Psoas muscle (tissue), 8 donors: ENCODE measurements at places on chromosomes 12 and 14. TPM values are rescaled to one million over a fixed set of nuclear protein-coding genes. Genes with fewer than 3 reads are reported as not detected.
A peak's percentile ranks its signal among the peaks of the same experiment; 100 is the strongest.

WIF1 gene
- not detected for polyA plus RNA-seq

NKX2-1 gene
- not detected for polyA plus RNA-seq

FBXW8 gene
- polyA plus RNA-seq = 1.7 TPM

GRCh38 chr14:104563191-104563741, 16.3 kb upstream of the C14orf180 start:
- H3K4me3 ChIP-seq = no peak overlapping the region
- no peaks in the 10 kb centered on the region for H3K27me3 ChIP-seq
- DNase-seq = no peak
- H3K4me1 ChIP-seq = no peaks in the 10 kb centered on the region

CFL2 gene
- 158 TPM for polyA plus RNA-seq

GRCh38 chr12:56206452-56207166, 15.1 kb downstream of the RNF41 start:
- no peak overlapping the region for H3K4me3 ChIP-seq
- H3K27ac ChIP-seq = no peak overlapping the region
- DNase-seq = peak; percentile 71
- H3K36me3 ChIP-seq = peaks cover 77% of the 10 kb centered on the region

GRCh38 chr14:61211476-61212255, 69.5 kb downstream of the TMEM30B start:
- no peak for DNase-seq
- peaks cover 7% of the 10 kb centered on the region for H3K4me1 ChIP-seq
- H3K36me3 ChIP-seq = no peaks in the 10 kb centered on the region
- H3K4me3 ChIP-seq = no peak overlapping the region
- peak overlapping the region; percentile 39 for H3K27ac ChIP-seq

KCNMB4 gene
- 1.3 TPM for polyA plus RNA-seq

TRAF3 gene
- 3.3 TPM for polyA plus RNA-seq

GRCh38 chr12:32895688-32896431, 717 bp downstream of the PKP2 start:
- peak overlapping the region; percentile 76 for H3K4me3 ChIP-seq
- no peaks in the 10 kb centered on the region for H3K4me1 ChIP-seq
- H3K27me3 ChIP-seq = peaks cover 20% of the 10 kb centered on the region
- no peaks in the 10 kb centered on the region for H3K36me3 ChIP-seq
- H3K27ac ChIP-seq = peak overlapping the region; percentile 37
- DNase-seq = no peak

LRP1-AS gene
- not detected for polyA plus RNA-seq

CFAP54 gene
- not detected for polyA plus RNA-seq

- H3K27ac ChIP-seq = no peak overlapping the region
- DNase-seq = no peak
- no peaks in the 10 kb centered on the region for H3K27me3 ChIP-seq
- no peaks in the 10 kb centered on the region for H3K36me3 ChIP-seq
- H3K4me1 ChIP-seq = no peaks in the 10 kb centered on the region
These were observed 20.4 kb downstream of the CCDC88C start for GRCh38 chr14:91396959-91397815.

- H3K27me3 ChIP-seq = no peaks in the 10 kb centered on the region
- peak; percentile 83 for DNase-seq
- H3K4me3 ChIP-seq = no peak overlapping the region
- peaks cover 35% of the 10 kb centered on the region for H3K36me3 ChIP-seq
These were observed 37.6 kb downstream of the PACS2 start for GRCh38 chr14:105351920-105352851.

- DNase-seq = no peak
- no peaks in the 10 kb centered on the region for H3K4me1 ChIP-seq
- no peaks in the 10 kb centered on the region for H3K27me3 ChIP-seq
These were observed 212.9 kb upstream of the HMGA2 start for GRCh38 chr12:65611396-65611795.

- no peaks in the 10 kb centered on the region for H3K27me3 ChIP-seq
- H3K4me1 ChIP-seq = no peaks in the 10 kb centered on the region
- H3K4me3 ChIP-seq = no peak overlapping the region
- DNase-seq = no peak
These were observed 98.4 kb downstream of the EFCAB11 start for GRCh38 chr14:89855961-89856656.

DNA sequence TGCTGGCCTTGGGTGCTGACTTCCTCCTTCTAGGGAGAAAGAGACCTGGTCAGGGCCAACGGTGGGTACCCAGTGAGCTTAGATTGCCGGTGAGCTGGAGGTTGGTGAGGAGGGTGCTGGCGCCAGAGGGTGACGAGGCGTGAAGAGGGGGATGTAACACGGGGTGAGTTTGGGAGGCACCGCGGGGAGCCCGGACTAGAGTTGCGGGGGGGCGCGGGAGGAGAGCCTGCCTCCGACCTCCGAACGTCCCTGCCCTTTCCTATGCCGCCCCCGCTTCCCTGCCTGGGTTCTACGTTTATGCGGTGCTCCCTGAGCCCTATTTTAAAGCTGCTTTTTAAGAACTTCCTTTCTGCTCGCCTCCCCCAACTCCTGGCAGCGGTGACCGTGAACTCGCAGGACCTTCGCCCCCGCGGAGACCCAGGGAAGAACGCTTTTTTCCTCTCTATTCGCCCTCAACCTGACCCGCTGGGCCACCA, 18.6 kb downstream of the OR6S1 start:
- no peak for DNase-seq
- H3K4me3 ChIP-seq = peak overlapping the region; percentile 46

B3GNT4 gene
- polyA plus RNA-seq = 1.3 TPM

SLC25A47 gene
- not detected for polyA plus RNA-seq

- H3K4me3 ChIP-seq = peak overlapping the region; percentile 74
- H3K36me3 ChIP-seq = no peaks in the 10 kb centered on the region
- peaks cover 9% of the 10 kb centered on the region for H3K4me1 ChIP-seq
- DNase-seq = no peak
- peak overlapping the region; percentile 79 for H3K27ac ChIP-seq
- H3K27me3 ChIP-seq = no peaks in the 10 kb centered on the region
These were observed 22.4 kb upstream of the CLEC2D start for GRCh38 chr12:9646794-9647781.

RASAL1 gene
- not detected for polyA plus RNA-seq

DNA sequence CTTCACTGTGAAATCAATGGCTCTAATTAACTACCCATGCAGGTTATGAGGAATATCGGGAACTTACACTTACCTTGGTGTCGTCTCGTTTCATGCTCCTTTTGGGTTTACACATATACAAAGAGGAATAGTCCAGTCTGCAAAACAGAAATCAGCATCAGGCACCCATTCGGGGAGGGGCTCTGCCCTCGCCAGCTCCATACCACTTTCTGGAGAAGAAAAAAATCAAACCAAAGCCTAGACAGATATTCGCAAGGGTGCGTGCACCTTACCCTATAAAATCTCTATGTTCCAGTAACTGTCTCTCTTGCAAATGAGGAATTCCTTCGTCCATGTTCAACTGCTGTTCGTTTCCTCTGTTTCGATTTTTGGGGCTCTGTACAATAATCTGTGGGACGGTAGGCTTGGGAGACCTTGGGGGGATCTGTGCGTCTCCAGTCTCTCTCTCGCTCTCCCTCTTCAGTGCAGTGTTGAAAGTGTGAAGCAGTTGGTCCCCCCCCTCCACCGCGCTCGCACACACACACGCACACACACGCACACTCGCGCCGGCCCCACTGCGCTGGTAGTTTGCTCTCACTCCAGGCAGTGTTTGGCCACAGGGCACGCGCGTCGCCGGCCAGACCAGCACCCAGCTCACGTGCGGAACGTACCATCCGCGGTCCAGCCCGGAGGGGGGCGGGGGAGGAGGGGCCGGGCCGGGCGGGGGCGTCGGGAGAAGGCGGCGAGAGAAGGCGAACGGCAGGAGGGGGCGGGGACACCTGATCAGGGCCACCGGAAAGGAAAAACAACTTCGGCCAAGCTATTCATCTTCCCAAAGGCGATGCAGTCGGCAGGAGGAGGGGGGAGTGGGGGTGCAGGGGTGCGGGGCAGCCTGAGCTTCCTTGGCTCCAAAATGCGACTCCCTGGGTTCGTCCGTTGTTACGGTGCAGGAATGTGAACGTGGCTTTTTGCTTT, at the start of gene BHLHE41:
BHLHE41 (minus strand) TSS at position 592 of the 954 bp plus-strand sequence; CDS start at position 334, 258 bp downstream.
- DNase-seq = peak; percentile 86
- H3K36me3 ChIP-seq = no peaks in the 10 kb centered on the region
- H3K4me3 ChIP-seq = peak within 1 kb of the TSS; percentile 77
- H3K27me3 ChIP-seq = peaks cover 4% of the 10 kb centered on the region

CMKLR1 gene
- polyA plus RNA-seq = 0.94 TPM

DNA sequence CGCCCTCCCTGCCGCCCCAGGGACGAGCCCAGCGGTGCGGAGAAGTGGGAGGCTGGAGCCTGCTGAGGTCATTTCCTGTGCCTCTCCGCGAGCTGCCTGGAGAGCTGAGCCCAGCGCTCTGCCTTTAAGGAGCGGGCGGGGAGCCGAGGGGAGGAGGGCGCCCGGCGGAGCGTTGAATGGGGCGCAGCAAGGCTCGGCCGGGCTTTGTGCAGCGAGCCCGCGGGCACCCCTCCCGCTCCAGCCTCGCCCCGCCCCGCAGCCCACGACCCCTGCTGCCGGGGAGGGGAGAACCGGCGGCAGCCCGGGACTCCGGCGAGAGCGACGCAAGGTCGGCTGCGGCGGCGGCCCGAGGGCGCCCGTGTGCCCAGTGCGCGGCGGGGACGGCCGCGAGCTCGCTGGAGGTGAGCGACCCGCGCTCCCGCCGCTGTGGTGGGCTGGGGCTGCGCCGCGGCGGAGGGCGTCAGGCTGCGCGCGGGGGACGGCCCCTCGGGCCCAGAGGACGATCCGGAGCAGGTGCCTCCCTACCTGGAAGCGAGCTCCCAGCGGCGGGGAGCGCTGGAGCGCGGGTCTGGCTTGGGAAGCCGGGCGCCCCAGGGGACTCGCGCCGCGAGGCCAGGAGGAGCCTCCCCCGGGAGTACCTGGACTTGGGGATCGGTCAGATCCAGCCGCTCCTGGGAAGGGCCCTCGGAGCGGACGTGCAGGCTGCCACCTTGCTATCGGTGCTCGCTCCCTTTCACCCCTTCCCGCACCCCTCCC, at the start of gene PLEKHH1:
PLEKHH1 (plus strand) TSS at position 293 of the 756 bp plus-strand sequence. CDS start 8,578 bp downstream, outside the sequence.
- peaks cover 6% of the 10 kb centered on the region for H3K4me1 ChIP-seq
- peak; percentile 78 for DNase-seq
- no peaks in the 10 kb centered on the region for H3K27me3 ChIP-seq
- H3K4me3 ChIP-seq = peak within 1 kb of the TSS; percentile 73
- peak within 1 kb of the TSS; percentile 74 for H3K27ac ChIP-seq

DNA sequence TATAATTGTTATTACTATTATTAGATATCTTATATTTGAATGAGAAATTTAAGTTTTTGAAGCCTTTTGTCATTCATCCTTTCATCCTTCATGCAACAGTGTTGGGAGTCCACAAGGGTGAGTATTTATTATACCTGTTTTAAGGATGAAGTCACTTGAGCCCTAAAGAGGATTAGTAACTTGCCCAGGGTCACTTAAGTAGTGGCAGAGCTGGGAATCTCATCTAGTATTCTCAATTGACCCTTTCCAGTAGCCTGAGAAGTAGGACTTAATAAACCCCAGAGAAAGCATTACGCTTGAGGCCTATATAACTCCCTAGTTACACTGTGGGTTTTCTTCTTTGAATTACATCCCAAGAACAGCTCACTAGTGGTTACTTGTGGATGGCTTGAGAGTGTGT, 119.8 kb downstream of the SRGAP1 start:
- no peak for DNase-seq
- no peaks in the 10 kb centered on the region for H3K27me3 ChIP-seq
- no peak overlapping the region for H3K4me3 ChIP-seq
- no peak overlapping the region for H3K27ac ChIP-seq
- no peaks in the 10 kb centered on the region for H3K4me1 ChIP-seq

- DNase-seq = peak; percentile 80
- no peaks in the 10 kb centered on the region for H3K27me3 ChIP-seq
- no peaks in the 10 kb centered on the region for H3K36me3 ChIP-seq
- H3K4me3 ChIP-seq = peak within 1 kb of the TSS; percentile 67
These were observed at the start of gene ADGRD1 for GRCh38 chr12:130953771-130954543. Gene ADGRD1 (plus strand): TSS chr12:130953907. CDS start chr12:130954466, 559 bp downstream.

DNA sequence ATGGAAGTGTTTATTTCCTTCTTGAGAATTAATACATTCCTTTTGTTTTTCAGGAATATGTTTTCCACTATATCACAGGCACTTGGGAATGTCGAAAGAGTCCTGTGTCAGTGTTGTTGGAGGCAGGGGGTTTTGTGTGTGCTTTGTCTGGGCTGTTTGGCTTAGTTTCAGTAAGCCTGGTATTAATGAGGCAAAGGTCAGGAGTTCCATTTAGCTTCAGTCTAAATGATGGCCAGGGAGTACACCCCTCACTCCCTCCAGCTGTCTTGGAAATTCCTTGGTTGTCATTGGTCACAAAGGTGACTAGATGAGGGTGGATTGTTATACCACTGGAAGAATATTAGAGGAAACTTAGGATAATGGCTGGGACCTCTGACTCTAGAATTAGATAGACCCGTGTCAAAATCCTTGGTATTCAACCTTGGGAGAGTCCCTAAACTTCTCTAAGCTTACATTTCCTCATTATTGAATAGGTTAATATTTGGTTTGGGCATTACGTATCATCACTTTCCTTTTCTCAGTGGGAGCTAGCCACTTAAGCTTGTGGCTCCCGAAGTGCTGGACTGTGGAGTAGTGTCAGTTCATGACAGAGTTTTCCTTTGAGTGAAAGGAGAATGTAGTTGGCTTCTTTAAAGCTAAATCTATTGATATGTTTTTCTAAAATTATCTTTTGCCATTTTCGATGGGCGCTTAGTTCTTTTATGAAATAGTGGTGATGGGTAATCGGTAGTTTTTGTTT, 5.2 kb downstream of the FRS2 start:
- no peaks in the 10 kb centered on the region for H3K27me3 ChIP-seq
- DNase-seq = no peak
- H3K27ac ChIP-seq = peak overlapping the region; percentile 62
- no peaks in the 10 kb centered on the region for H3K36me3 ChIP-seq
- peak overlapping the region; percentile 45 for H3K4me3 ChIP-seq

- H3K4me3 ChIP-seq = peak overlapping the region; percentile 85
- peaks cover 14% of the 10 kb centered on the region for H3K4me1 ChIP-seq
- H3K27me3 ChIP-seq = no peaks in the 10 kb centered on the region
- no peaks in the 10 kb centered on the region for H3K36me3 ChIP-seq
- peak overlapping the region; percentile 98 for H3K27ac ChIP-seq
- no peak for DNase-seq
These were observed 853 bp downstream of the USP5 start for GRCh38 chr12:6852651-6853354.

DNA sequence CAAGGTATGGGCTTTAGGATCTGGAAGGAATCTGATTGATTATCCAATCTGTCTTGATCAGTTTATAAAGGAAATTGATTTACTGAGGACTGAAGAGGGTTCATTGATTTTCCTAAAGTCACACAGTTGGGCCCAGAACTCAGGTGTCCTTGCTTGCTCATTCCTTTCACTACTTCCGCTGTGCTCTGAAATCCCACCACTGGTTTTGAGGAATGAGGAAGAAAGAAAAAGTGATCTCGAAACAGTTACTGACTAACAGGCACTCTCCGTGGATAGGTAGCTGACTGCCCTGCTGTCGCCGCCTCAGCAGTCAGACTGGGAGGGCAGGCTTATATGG, at the start of gene FITM1:
FITM1 (plus strand) TSS at position 280 of the 337 bp plus-strand sequence. CDS start 905 bp downstream, outside the sequence.
- H3K4me3 ChIP-seq = peak within 1 kb of the TSS; percentile 68
- H3K27me3 ChIP-seq = no peaks in the 10 kb centered on the region
- H3K27ac ChIP-seq = peak within 1 kb of the TSS; percentile 96

PRPH gene
- polyA plus RNA-seq = not detected

GRCh38 chr12:130993759-130994670, 40.3 kb downstream of the ADGRD1 start:
- no peak overlapping the region for H3K27ac ChIP-seq
- H3K4me3 ChIP-seq = no peak overlapping the region
- no peaks in the 10 kb centered on the region for H3K4me1 ChIP-seq
- no peaks in the 10 kb centered on the region for H3K27me3 ChIP-seq

BDKRB1 gene
- 0.13 TPM for polyA plus RNA-seq
